Myometrial cell (primary cell): ENCODE measurements at places on chromosomes 5 and 9. TPM values are rescaled to one million over a fixed set of nuclear protein-coding genes. Genes with fewer than 3 reads are reported as not detected.

Gene FBN2
- total RNA-seq, result 63.1 and 80.1 TPM in 2 replicates

Gene DMRT3
- not detected in 2 replicates for total RNA-seq

Gene LCN1
- total RNA-seq, result not detected in 2 replicates

Gene DDX4
- total RNA-seq, result not detected in 2 replicates

Gene IARS1
- total RNA-seq, result 234 and 261 TPM in 2 replicates

Gene CRB2
- not detected in 2 replicates for total RNA-seq

Gene IL17B
- total RNA-seq, result not detected in 2 replicates

Gene PTGDS
- total RNA-seq, result 16.1 and 28.3 TPM in 2 replicates

Gene TRIM14
- total RNA-seq, result 14.4 and 17.7 TPM in 2 replicates

Gene SLC22A4
- total RNA-seq, result 3.5 and 4.9 TPM in 2 replicates

Gene FST
- total RNA-seq, result 1.2 TPM in 2 replicates

Gene SGTB
- total RNA-seq, result 15.6 and 26.6 TPM in 2 replicates

Gene ANKRD18A
- total RNA-seq, result not detected in 2 replicates

Gene CAMK2A
- total RNA-seq, result 0.18 and 0.29 TPM in 2 replicates
